Fibroblast of the conjunctiva (primary cell): ENCODE measurements at places on chromosomes 2 and 18.

DNA sequence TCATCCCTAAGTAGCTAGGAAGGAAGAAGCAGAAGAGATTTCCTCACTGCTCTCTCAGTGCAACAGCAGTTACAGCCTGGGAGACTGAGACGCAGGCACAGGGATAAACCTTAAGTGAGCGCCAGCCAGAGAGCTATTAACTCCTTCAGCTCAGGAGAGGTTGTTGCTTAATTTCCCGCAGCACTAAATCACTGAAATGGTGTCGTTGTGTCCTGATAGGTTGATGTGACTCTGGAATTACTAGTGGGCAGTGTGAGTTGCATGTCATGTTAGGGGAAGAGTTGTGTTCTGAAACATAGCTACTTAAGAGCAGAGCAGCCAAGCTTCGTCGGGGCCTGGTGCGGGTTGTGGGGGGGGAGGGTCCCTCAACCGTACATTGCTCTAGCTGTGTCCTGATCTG lies 225.8 kb downstream of the NAPG start:
- no peak for DNase-seq

DNA sequence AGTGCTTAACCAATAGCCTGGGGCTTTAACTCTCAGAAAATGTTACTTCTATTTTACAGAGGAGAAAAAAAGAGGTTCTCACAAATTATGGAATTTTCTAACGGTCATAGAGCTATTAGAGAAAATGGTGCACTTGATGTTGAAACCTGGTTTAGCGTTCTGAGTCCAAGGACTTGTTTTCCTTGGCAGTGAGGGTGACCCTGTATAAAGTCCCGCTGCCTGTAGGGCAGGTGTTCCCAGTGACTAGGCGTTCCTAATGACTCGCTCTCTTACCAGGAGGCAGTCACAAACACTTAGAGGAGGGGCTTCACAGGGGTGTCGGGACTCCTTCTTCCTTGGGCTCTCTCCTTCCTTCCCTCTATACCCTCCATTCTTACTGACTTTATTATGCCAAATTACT lies 175.8 kb downstream of the ACTR3 start:
- DNase-seq = no peak

- DNase-seq = peak; percentile 69
Measured at GRCh38 chr18:48996901-48997463, 46.2 kb upstream of the SMAD7 start.

- DNase-seq = no peak
Measured at GRCh38 chr18:31920277-31920676, 22.7 kb downstream of the TRAPPC8 start.

GRCh38 chr2:155308367-155309009 lies 610.0 kb downstream of the KCNJ3 start:
- no peak for DNase-seq

- peak; percentile 24 for DNase-seq
Measured at GRCh38 chr18:43161528-43161927, 46.0 kb upstream of the RIT2 start.

GRCh38 chr2:31266804-31267203 lies 32.9 kb downstream of the EHD3 start:
- no peak for DNase-seq

GRCh38 chr2:190679813-190680591 lies 31.1 kb downstream of the NAB1 start:
- peak; percentile 21 for DNase-seq

DNA sequence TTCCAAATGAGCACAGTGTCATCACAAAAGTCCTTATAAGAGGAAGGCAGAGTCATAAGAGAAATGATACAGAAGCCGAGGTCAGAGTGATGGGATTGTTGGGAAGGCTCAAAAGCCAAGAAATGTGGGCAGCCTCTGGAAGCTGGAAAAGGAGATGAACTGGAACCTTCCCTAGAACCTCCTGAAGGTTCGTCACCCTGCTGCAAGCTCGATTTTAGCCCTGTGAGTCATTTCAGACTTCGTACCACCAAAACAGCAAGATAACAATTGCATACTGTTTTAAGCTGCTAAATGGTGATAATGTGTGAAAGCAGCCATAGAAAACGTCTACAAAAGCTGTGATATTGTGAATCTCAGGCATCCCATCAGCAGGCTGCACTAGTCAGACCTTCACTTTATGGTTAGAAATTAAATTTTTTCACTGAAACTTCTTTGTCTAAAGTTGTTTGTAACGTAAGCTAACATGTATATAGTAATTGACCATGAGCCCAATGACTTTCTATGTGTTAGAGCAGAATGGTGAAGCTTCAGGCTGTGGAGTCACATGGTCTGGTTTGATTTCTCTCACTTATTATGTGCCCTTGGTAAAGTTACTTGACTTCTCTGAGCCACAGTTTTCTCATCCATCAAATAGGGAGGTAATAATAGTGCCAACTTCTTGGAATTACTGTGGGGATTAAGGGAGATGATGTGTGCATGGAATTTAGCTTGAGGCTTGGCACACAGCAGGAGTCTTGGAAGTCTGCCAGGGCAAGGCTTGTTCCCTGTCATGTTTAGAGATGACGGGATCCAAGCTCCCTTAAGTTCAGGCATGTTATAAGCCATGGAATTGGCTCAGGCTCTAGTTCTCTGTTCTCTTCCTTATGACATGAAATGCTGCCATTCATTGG lies 132.0 kb upstream of the CCDC195 start:
- DNase-seq = peak; percentile 69

DNA sequence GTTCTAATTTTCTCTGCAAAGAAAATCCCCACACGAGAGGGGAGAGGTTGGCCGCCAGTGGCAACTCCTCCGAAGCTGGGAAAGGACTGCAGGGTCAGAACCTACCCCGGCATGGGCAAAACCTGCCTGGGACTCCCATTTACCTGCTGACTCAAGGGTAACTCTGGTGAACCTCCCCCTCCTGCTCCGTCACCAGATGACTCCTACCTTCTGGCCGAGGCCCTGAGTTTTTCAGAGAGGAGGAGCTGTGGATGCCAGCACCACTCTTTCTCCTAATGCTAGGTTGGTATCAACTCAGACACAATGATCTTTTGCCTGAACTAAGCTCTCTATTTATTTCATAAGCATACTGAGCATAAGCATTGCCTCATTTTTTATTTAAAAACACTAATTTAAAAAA lies 96.6 kb downstream of the ALPK2 start:
- no peak for DNase-seq

- DNase-seq = no peak
Measured at GRCh38 chr2:232466221-232466620, 10.3 kb downstream of the ALPI start.

- DNase-seq = no peak
Measured at GRCh38 chr2:146873646-146874259, 971.1 kb upstream of the ACVR2A start.

DNA sequence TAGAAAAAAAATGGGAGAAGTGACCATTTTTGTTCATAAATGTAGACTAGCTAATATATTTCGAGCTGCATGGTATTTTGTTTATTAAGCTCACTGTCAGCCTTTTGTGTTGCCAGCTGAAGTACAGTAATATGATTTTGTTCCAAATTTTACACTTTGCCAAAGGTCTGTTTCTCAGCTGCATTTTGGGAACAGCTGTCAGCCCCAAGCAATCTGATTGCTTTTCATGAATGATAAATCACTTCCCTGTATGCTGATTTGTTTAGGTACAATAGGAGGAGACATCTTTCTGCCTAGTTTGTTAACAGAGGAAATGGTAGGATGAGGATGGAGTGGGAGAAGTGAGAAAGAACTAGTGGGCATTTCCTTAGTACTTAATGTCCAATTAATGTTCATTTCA lies 79.3 kb downstream of the NABP1 start:
- DNase-seq = no peak

GRCh38 chr2:460861-461260 lies 173.0 kb upstream of the ALKAL2 start:
- DNase-seq = no peak

- DNase-seq = no peak
Measured at GRCh38 chr2:9705196-9705595, 74.4 kb upstream of the YWHAQ start.

- DNase-seq = no peak
Measured at GRCh38 chr2:71554028-71554705, 100.8 kb downstream of the DYSF start.

DNA sequence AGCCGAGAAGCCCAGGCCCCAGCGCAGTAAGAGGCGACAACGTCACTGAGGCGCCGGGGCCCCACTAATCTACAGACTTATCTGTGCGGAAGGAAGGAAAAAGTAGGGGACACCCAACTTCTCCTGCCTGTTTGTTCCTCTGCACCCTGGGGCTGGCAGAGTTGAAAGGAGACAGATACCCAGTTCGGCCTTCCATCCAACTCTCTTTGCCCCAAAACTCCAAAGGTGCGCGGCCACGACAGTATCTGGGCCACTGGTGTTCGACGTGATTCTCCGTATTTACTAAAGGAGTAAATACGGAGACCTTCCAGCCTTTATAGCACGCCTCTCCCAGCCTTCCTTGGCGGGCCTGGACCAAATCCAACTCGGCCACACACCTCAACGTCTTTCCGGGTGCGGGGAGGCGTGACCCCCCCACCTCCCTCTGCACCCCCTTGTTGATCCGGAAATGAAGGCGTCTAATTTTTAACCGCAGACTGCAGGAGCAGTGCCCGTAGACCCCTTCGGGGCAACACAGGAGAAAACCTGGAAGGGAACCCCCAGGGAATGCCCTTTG lies 1.6 kb downstream of the SMAD7 start:
- no peak for DNase-seq

DNA sequence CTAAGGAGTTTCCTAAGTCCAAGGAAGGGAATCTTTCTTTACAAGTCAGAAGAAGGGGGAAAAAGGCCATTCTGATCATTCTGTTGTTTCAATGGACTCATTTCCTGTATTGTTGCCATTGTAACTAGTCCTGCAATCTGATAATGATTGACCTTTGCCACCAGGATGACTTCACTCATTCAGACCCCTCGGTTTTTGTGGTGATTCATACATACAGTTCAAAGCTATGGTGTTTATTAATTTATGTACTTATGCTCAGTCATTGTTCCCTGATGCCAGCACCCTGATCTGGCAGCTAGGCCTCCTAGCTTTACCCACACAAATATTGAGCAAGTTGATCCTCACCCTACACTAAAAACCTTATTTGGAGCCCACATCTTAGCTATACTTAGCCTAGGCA lies 57.6 kb upstream of the ZNF519 start:
- DNase-seq = peak; percentile 34

DNA sequence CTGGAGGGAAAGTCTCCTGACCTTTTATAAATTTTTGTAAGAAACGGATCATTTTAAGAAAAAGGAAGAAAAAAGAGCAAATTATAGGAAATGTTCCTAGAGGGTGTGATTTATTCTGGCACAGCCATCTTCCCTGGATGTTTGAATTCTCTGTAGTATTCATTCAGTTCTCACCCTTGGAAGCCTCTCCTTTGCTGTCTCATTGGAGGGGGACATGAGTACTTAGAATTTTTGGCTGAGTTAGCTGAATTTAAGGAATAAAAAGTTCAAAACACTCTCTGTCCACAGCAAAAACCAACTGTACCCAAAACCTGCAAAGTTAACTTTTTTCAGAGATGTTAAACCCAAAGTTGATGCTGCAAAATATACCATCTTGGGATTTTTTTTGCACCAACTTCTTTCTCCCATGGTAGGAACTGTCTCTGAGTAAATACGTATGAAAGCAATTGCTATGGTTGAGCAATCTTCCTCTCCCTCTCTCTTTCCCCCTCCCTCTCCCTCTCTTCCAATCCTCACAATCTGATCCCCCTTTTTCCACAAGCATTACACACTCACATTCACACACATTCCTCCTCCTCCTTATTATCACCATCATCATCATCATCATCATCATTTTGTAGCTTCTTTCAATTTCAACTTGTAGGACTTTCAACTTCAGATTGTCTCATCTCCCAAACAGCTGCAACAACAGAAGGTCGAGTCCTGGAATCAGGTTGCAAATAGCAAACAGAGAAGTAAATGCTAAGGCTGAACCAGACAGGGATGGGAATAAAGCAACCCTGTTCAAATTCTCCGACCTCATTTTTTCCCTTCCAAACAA lies 183.7 kb downstream of the GFPT1 start:
- DNase-seq = no peak

DNA sequence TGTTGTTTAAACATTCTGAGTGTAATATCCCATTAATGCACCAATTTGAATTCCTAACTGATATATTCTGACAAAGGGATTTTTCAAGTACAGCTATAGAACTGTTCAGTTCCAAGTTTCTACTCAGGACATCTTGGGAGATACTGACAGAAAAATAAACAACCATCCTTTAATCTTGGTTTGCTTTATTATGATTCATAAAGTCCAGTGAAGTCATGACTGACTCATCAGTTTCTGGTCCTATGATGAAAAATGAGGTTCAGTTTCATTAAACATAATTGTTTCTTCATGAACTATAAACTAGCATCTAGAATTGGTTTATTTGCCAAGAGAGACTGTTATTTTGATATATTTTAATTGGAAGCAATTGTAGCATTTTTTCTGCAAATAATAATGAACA lies 896.2 kb downstream of the CCDC85A start:
- DNase-seq = no peak

DNA sequence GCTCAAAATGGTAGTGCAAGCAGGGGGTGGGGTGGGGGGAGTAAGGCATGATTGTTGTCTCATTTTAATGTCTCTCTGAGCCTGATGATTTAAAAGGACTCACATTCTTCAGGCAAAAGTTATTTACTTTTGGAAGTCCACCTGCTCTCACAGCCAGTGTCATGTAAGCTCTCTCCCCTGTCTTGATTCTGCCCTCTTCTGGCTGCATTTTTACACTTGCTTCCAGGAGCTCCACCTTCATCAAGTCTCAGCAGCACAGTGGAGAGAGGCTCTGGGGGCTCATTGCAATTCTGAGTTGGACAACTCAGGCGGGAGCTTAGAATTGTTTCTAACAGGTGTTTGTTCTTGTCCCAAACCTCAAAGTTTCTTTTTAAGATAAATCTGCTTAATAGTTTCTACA lies 39.2 kb downstream of the GNAL start:
- peak; percentile 1 for DNase-seq

DNA sequence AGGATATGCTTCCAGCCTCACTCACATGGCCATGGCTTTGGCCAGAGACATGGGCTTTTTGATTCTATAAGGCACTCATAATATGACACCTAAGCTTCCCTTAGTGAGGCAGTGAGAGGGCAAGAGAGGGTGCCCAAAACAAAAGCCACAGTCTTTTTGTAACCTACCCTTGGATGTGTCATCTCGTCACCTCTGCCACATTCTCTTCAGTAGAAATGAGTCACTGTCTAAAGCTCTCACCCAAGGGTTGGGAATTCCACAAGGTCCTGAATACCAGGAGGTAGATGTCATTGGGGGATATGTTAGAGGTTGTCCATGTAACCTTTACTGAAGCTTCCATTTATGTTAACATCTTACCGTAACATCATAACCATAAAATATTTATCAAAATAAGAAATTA lies 108.4 kb downstream of the ALMS1 start:
- DNase-seq = no peak

DNA sequence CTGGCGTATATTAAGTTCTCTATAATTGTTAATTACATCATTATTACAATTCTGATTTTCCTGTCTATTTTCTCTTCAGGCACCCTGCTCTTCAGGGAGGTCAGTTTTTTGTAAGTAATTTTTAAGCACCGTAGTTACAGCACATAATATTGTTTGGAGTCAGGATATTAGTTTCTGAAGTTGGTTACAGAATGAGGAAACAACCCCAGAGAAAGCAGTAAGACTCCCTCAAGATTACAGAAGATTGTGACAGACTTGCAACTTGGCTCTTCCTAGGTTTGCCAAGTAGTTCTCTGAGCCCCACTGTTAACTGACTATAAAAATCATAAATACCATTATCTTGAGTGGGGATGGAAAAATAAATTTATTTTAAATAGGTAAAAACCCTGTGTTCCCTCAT lies 921 bp downstream of the RPE start:
- no peak for DNase-seq

GRCh38 chr2:46979571-46979979 lies 64.0 kb upstream of the MCFD2 start:
- no peak for DNase-seq
